ENCODE measurements at places on chromosomes 12 and 14. TPM values are rescaled to one million over a fixed set of nuclear protein-coding genes. Genes with fewer than 3 reads are reported as not detected.

Gene REP15
- total RNA-seq: 5.1 TPM

DNA sequence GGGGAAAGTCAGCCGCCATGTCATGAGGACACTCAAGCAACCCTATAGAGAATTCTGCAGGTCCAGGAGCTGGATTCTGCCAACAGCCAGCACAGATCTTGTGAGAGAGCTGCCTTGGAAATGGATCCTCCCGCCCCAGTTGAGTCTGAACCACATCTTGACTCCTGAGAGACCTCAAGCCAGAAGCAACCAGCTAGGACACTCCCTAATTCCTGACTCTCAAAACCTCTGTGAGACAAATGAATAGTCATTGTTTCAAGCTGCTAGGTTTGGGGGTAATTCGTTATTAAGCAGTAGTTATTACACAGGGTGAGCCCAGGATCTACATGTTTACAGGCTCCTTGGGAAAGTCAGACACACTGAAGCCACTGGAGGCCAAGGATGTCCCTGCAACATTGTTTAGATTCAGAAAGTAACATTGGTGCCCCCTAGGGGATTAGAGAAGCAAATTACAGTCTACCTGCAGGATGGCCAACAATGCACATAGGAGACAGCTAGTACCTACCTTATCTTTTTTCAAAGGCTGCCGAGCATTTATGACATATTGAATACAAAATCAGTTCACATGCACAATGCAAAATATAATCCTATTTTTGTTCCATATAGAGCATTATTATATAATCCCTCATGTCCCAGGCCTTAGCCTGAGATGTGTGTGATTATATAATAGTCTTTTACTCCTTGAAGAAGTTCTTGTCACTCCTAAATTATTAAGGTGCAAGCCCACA is 57.9 kb upstream of the FICD start:
- no peaks in the 10 kb centered on the region for H3K36me3 ChIP-seq
- DNase-seq: no peak
- H3K4me1 ChIP-seq: peaks cover 7% of the 10 kb centered on the region

- no peaks in the 10 kb centered on the region for H3K36me3 ChIP-seq
- H3K4me1 ChIP-seq: peaks cover 33% of the 10 kb centered on the region
- no peaks in the 10 kb centered on the region for H3K27me3 ChIP-seq
- peak overlapping the region; percentile 47 for H3K27ac ChIP-seq
- no peak overlapping the region for H3K4me3 ChIP-seq
Observed at GRCh38 chr14:89720741-89721729, 233.5 kb downstream of the EFCAB11 start.

DNA sequence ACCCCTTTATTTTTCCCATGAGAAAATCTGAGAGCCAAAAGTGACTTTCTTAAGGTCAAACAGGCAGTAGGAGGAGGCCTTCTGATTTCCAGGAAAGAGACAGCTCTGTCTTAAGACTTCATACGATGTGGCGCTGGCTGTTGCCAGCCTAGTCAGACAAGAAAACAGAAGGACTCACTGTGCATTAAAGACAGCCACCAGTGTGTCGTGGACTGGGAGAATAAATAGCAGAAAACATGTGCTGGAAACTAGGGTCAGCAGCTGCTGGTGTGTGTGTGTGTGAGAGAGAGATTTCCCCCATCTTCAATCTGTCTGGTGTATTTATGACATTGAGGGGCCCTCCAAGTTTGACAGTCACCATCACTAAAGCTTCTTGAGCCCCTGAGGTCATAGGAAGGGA is 708.6 kb upstream of the TMEM132C start:
- no peaks in the 10 kb centered on the region for H3K27me3 ChIP-seq
- no peak overlapping the region for H3K4me3 ChIP-seq
- no peak overlapping the region for H3K27ac ChIP-seq
- peaks cover 9% of the 10 kb centered on the region for H3K4me1 ChIP-seq
- no peak for DNase-seq

DNA sequence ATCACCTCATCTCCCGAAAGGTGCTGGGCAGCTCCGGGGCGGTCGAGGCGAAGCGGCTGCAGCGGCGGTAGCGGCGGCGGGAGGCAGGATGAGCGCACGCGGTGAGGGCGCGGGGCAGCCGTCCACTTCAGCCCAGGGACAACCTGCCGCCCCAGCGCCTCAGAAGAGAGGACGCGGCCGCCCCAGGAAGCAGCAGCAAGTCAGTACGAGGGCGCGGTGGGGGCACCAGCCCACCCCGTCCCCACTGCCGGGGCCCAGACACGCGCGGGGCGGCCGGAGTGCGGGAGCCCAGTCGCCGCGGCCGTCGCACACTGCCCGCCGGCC is 862 bp downstream of the HMGA2 start:
- H3K27ac ChIP-seq: no peak overlapping the region
- peaks cover 82% of the 10 kb centered on the region for H3K27me3 ChIP-seq
- H3K4me1 ChIP-seq: peaks cover 34% of the 10 kb centered on the region
- H3K4me3 ChIP-seq: peak overlapping the region; percentile 56
- no peak for DNase-seq

DNA sequence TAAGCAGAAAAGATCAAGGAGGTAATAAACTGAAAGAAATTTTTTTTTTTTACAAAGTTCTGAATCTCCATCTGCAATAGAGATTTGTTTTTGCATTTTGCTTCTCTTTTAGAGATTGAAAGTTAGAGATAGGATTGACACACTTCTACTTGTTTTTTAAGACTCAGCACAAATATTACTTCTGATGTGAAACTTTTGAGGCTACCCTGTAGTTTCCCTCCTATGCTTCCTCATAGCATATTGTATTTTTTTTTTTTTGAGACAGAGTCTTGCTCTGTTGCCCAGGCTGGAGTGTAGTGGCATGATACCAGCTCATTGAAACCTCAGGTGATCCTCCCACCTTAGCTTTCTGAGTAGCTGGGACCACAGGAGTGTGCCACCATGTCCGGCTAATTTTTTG is 32.1 kb upstream of the SGPP1 start:
- no peaks in the 10 kb centered on the region for H3K4me1 ChIP-seq
- no peak overlapping the region for H3K4me3 ChIP-seq
- peak overlapping the region; percentile 54 for H3K27ac ChIP-seq

Gene AVPR1A
- total RNA-seq: 2.2 TPM

GRCh38 chr14:32710731-32711680 is 227.7 kb upstream of the NPAS3 start:
- H3K4me3 ChIP-seq: no peak overlapping the region
- H3K36me3 ChIP-seq: no peaks in the 10 kb centered on the region
- DNase-seq: no peak
- H3K27me3 ChIP-seq: no peaks in the 10 kb centered on the region
- H3K27ac ChIP-seq: no peak overlapping the region
- peaks cover 17% of the 10 kb centered on the region for H3K4me1 ChIP-seq

DNA sequence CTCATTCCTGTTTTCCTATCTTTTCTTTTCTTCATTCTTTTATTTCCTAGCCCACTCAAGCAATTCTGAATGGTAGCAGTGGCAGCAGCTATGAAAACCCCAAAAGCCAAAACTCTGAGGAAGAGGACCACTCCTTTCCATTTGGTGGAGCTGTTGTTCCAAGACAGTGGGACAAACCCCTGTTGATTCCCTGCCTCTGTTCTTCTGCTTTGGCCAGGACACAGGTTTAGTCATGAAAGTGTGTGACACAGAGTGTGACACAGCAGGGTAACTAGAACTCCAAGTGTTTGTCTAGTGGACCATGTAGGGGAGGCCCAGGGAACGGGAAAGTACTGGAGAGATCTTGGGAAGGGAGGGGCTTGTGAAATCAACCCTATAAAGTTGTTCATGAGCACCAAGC is 71.1 kb downstream of the PTCSC3 start:
- no peak overlapping the region for H3K4me3 ChIP-seq
- no peaks in the 10 kb centered on the region for H3K36me3 ChIP-seq
- H3K4me1 ChIP-seq: no peaks in the 10 kb centered on the region
- H3K27me3 ChIP-seq: no peaks in the 10 kb centered on the region
- no peak overlapping the region for H3K27ac ChIP-seq

- no peaks in the 10 kb centered on the region for H3K36me3 ChIP-seq
- H3K27me3 ChIP-seq: no peaks in the 10 kb centered on the region
- no peak overlapping the region for H3K27ac ChIP-seq
- no peak overlapping the region for H3K4me3 ChIP-seq
- no peaks in the 10 kb centered on the region for H3K4me1 ChIP-seq
Observed at GRCh38 chr14:98018628-98019027, 1221.4 kb downstream of the VRK1 start.

GRCh38 chr14:37870170-37870569 is 274.7 kb downstream of the TTC6 start:
- H3K27ac ChIP-seq: no peak overlapping the region
- no peaks in the 10 kb centered on the region for H3K4me1 ChIP-seq

DNA sequence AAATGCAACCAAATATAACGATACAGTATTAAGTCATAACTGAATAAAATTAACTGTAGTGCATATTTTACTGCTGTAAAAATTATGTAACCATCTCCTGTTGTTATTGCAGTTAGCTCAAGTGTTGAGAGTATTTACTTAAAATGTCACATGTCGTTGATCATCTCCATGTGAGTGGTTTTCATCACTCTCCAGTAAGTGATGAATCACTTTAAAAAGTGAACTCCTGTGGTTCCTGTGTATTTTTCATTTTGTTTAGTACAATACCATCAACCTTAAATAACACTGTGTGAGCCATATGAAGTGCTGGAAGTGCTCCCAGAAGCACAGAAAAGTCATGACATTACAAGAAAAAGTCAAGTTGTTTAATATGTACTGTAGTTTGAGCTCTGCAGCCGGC is 104.7 kb upstream of the SLCO1B1 start:
- H3K4me1 ChIP-seq: no peaks in the 10 kb centered on the region
- no peaks in the 10 kb centered on the region for H3K27me3 ChIP-seq
- no peak overlapping the region for H3K27ac ChIP-seq

Measured in lower lobe of right lung (tissue), 2 donors.